ENCODE measurements at places on chromosomes 7 and 10.

DNA sequence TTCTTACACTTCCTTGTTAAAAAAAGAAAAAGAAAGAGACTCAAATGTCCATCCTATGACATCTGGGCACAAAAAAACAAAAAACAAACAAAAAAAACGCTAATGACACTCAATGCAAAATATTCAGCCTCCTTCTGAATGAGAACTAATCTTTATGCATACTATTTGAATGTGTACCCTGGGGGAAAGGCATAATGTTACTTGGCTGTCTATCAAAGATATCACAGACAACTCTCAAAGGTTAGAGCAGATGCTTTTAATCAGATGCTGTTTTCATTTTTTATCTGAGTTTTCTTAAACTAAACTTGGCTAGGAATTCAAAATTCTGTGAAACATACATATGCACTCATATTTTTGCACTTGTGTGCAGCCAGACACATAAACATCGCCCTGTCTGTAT, 745.8 kb downstream of the CNTNAP2 start:
- DNase-seq: no peak

DNA sequence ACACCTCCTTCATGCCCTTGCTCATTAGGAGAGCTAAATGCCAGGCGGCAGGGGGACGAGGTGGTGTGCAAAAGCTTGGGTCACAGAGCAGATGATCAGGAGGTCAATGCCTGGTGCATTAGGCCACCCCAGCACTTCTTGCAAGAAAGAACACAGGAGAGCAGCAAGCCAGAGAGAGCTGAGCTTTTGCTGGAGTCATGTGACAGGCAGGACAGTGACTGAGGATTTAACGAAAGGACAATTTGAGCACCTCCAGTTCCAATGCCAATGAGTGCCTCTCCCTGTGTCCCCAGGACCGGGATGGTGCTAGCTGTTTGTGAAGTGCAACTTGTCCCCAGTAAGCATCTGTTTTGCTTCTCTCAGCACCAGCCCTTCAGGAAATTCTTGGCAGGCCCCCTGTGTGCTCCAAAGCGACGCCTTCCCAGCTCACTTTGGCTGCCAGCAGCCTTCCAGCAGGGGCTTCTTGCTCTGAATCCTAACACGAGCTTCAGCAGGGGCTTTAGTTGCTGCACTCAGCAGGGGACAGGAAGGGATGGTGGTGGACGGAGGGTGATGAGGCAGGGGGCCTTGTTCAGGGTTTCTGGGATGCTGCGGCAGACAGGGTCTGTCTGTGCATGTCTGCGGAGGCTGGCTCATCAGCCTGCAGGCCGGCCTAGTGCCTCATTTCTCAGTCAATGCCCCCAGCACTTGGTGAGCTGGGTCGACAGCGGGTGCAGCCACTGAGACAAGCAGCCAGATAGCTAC, 368.1 kb downstream of the RPS24 start:
- DNase-seq: peak; percentile 68

DNA sequence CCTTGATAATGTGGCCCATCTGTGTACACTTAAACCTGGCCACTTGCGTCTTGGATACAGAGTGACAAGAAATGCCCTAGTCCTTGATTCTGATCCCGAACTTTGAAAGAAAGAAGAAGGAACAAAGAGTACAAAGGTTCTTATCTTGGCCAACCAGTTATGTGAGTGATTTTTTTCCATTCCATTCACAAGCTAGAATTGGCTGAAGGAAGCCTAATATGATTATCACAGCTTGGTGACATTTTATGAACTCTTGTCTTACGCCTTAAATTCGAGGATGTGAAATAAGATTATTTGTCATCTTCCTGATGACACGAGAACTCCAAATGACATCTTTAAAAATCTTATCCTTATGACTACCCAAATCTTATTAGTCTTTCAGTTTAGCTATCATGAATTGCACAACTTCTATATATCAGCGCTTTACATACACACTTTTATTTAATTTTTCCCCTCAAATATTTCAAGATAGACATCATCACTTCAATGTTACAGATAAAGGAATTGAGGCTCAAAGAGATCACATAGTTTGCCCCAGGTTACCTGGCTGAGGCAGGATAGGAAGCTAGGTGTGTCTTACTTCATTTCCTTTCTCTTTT, 13.0 kb upstream of the SP4 start:
- DNase-seq: no peak

DNA sequence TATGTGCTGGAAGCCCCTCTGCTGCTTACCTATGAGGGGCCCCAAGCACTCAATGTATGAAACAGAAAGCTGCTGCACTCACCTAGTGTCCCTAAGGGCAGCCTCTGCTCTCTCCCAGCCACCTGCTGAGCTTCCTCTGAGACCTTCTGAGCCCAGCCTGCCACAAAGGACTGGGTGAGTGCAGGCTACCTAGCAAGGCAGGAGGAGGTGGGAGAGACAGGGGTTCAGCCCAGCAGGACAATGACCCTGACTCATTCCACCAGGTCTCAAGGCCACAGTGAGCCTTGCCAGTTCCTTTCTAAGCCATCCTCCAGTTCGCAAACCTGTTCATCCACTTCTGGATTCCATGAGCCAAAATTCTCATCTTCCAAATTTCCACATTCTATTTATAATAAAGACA, 16.3 kb downstream of the VOPP1 start:
- DNase-seq: no peak

DNA sequence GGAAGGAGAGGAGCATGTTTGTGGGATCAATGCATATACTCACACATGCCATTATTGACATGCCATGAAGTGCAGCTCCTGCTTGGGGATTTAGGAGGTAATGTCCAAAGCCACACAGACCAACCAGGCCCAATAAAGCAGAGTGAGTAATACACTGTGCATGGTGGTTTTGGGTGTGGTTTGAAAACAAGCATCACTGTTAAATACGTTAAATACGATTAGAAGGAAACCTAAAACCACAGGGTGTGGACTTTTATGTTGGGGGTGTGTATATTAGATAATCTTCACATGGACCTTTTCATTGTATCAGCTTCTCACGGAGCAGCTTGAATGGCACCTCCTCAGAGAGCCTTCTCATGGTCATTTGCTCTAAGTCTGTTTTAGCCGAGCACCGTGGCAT, 10.4 kb upstream of the EIF3A start:
- no peak for DNase-seq

GRCh38 chr7:17153536-17153935, 144.9 kb upstream of the AHR start:
- DNase-seq: no peak

DNA sequence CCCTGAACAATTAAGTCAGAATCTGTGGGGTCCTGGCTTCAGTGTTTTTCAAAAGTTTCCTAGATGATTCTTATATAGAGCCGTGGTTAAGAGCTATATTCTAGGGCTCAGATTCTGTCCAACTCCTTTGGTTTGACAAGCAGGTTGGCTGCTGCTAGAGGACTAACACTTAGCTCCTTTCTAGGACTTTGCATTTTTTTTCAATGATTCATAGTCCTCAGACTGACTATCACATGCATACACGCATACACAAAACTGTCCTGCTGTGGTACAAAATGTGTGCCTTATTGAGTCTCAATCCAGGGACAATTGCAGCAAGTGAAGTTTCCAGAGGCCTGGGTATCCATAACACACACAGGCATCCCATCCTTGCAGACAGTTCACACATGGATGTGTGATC, 392.0 kb downstream of the NRG3 start:
- DNase-seq: no peak

DNA sequence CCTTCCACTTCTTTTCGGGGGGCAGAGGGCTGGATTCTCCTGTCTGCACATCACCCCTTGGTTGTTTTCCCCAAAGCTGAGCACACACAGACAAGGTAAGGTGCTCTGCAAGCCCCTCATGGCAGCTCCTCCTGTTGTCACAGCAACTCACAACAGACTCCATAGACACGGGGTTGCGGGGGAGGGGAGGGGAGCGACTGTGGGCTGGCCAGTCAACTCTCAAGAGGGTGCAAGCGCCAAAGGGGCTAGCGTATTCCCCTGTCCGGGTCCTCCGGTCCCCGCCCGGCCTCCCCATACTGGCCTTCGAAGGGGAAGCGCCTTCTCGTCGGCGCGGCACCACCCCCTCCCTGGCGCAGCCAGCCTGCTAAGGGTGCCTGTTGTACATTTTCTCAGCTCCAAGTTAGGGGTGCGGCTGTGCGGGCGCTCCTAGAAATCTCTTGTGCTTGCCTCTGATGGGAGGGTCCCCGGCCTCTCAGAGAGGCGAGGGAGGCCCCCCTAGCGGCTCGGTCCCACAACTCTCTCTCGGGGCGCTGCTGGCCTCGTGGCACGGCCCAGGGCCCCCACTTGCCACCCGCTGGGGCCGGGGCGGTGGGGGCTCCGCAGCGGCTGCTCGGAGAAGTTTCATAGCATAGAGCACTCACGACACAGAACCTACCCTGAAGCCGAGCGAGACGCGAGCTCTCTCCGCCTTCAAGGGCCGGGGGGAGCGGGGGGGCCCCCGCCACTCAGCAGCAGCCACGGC, 498 bp downstream of the RHOBTB1 start:
- peak; percentile 81 for DNase-seq

- DNase-seq: no peak
These were observed 75.9 kb upstream of the KMT2C start for GRCh38 chr7:152511736-152512135.

DNA sequence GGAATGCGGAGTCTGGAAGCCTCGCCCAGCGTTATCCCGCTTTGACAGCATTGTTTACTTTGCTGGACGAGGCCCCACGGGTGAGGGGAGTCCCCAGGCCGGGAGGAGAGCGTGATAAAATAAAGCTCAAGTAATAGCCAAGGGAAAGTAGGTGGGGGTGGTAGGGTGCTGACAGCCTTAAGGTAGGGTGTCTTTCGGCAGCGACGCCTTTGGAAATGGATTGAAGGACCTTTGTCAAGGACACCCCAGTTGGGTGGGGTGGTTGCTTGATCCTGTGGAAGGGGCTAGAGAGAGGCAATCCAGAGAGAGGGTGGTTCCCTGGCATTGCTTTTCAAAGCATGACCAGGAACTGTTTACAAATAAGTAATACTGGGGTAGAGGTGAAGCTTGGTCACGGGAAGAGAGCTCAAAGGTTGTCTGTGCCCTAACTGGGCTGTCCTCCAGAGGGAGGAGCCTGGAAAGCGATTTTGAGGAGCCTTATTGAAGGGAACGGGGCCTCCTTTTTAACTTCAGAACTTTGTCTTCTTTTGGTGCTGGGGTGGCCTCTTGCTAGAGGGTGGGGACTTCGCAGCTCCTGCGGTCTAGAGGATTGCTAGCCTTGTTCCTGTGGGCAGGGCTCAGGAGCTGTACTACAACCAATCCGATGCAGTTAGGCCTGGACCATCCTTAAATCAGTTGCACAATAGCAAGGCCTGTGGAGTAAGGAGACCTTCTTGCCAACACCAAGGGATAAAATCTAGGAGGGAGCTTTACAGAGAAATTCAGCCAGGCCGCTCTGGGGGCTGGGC, 1.3 kb downstream of the EIF4EBP2 start:
- peak; percentile 71 for DNase-seq

DNA sequence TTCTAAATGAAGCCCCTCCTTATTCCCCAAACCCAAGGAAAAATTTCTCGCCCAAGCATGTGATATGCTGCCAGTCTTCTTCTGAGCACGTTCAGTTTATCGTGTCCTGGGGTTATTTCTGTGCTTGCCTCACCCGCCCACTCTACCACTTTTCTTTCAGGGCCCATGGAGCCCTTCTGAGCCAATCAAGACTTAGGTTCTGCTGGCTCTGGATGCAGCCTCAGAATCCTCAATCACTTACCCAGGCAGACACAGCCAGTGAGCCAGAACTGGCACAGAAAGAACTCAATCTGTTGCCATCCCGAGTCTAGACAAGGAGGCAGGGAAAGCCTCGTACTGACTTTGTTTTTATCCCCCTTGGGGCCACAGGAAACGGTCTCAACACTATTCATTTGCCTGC, 34.2 kb upstream of the C10orf90 start:
- DNase-seq: no peak

- DNase-seq: no peak
These were observed 131.8 kb upstream of the CTTNBP2 start for GRCh38 chr7:118005026-118005425.

GRCh38 chr7:115033917-115034459, 112.1 kb downstream of the MDFIC start:
- DNase-seq: no peak

DNA sequence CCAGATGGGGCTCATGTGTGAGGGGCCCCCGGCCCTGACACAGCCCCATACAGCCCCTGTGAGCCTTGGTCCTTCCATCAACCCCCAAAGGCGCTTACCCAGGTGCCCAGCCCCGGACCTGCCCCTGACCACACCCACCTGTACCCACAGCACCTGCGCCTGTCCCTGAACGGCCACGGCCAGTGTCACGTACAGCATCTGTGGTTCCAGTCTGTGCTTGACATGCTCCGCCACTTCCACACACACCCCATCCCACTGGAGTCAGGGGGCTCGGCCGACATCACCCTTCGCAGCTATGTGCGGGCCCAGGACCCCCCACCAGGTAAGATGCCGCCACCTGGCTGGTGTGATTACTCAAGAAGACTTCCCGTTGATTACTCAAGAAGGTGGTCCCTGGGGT, 33.5 kb downstream of the SH2B2 start:
- no peak for DNase-seq

DNA sequence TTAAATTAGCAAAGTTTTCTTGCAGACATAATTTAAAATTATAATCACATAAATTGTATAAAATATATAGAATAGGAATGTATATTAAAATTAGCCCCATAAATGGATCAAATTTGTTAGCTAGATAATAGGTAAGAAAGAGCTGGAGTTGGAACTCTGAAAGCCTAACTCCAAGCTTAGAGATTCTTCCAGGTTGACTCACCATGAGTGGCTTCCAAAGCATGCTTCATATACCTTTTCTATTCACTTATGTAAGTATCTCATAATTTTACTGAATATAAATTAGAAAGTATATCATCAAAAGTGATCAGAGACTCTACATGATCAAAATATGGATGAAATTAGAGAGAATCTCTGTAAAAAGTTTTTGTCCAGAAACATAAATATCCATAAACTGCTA, 320.7 kb upstream of the MAGI2 start:
- no peak for DNase-seq

GRCh38 chr10:69073736-69074364, 14.1 kb upstream of the SRGN start:
- DNase-seq: no peak

DNA sequence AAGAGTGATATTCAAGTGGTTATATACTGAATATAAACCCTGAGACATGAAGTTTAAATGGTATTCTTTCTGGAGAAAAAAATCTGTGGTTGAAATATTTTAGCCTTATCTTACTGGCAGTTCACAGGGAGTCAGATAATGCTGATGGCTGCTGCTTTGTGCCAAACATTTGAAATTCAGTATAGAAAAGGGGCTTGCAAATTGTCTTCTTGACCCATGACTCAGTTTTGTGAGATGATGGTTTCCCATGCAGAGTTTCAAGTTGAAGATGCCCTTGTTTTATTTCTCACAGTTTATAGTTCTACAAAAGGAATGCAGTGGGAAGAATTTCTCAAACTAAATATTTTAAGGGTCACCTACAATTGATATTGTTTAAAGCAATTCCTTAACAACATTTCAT, 251.1 kb upstream of the MEOX2 start:
- DNase-seq: no peak

DNA sequence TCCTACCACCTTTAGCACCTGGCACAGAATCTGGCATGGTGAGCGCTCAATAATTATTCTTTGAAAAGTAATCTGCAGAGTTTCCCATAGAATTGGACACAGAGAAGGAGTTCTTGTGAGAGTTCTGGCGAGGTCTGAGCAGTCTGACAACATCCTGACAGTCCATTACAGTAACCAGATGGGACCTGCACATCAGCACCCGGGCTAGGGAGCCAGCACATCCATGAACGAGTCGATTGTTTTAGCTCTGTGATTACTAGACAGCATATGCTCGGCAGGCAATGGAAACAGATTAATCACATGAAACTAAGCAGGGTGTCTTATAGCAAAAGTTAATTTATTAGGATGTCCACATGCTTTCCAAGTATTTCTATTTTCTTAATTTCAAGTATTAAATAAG, 96.7 kb downstream of the SEMA3D start:
- no peak for DNase-seq
